ENCODE measurements at places on chromosomes 7 and 10. TPM values are rescaled to one million over a fixed set of nuclear protein-coding genes. Genes with fewer than 3 reads are reported as not detected.

The ARHGEF35 gene
- 1.3 TPM for total RNA-seq

The GIMAP1 gene
- 9.8 TPM for total RNA-seq

GRCh38 chr7:35799846-35800717, 775 bp upstream of the SEPTIN7 start:
- no peaks in the 10 kb centered on the region for H3K27me3 ChIP-seq
- no peaks in the 10 kb centered on the region for H3K36me3 ChIP-seq
- peak overlapping the region; percentile 95 for H3K4me3 ChIP-seq

- H3K4me3 ChIP-seq = no peak overlapping the region
- H3K27me3 ChIP-seq = no peaks in the 10 kb centered on the region
- no peak overlapping the region for H3K27ac ChIP-seq
- no peak for DNase-seq
- no peaks in the 10 kb centered on the region for H3K4me1 ChIP-seq
Observed at GRCh38 chr7:71637578-71637977, 505.6 kb downstream of the GALNT17 start.

- H3K27me3 ChIP-seq = no peaks in the 10 kb centered on the region
- no peaks in the 10 kb centered on the region for H3K36me3 ChIP-seq
- no peak overlapping the region for H3K4me3 ChIP-seq
Observed at GRCh38 chr10:47027108-47027783, 116.0 kb downstream of the PTPN20 start.

DNA sequence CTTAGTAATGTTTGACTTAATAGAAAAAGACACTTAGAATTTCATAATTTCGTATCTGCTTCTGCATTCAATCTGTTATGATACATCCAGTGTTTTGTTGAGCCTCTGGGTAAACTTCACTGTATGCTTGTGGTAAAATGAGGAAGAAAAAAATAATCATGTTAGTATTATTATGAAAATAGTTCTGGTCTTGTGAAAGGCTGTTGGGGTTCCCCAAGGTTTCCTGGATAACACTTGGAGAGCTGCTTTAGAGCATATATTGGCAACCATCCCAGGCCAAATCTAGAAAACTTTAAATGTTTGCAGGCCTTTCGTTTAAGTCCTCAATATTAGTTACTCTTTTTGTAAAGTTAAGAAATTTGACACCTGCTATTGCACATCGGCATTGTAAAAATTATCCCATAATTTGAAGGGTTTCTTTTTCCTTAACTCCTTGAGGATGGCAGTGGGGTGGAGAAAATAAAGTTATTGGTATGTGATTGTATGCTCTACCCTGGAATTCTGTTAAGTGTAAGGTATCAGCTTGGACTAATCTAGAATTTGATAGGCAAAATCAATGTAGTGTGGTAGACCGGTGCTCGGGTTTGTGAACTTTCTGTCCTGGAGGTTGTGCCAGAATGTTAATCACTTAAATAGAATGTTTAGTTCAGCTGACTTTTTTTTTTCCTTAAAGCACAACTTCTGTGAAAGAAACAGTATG, 54.5 kb downstream of the WAC start:
- no peak overlapping the region for H3K27ac ChIP-seq
- no peaks in the 10 kb centered on the region for H3K4me1 ChIP-seq

The MACC1 gene
- 2.2 TPM for total RNA-seq

GRCh38 chr7:93044147-93044810, 73.5 kb downstream of the SAMD9 start:
- no peaks in the 10 kb centered on the region for H3K36me3 ChIP-seq
- H3K27ac ChIP-seq = no peak overlapping the region
- no peak for DNase-seq
- no peak overlapping the region for H3K4me3 ChIP-seq
- no peaks in the 10 kb centered on the region for H3K27me3 ChIP-seq

- peaks cover 7% of the 10 kb centered on the region for H3K27me3 ChIP-seq
- no peak overlapping the region for H3K4me3 ChIP-seq
- no peaks in the 10 kb centered on the region for H3K36me3 ChIP-seq
- H3K4me1 ChIP-seq = no peaks in the 10 kb centered on the region
- H3K27ac ChIP-seq = no peak overlapping the region
Observed at GRCh38 chr10:113131613-113132261, 181.7 kb downstream of the TCF7L2 start.

The LIPK gene
- 0.33 TPM for total RNA-seq
